ENCODE measurements at places on chromosomes 13 and 19. TPM values are rescaled to one million over a fixed set of nuclear protein-coding genes. Genes with fewer than 3 reads are reported as not detected.

- no peak for DNase-seq
Observed at GRCh38 chr19:1132552-1133383, 29.0 kb downstream of the GPX4 start.

The MED26 gene
- 4.9 TPM for total RNA-seq

DNA sequence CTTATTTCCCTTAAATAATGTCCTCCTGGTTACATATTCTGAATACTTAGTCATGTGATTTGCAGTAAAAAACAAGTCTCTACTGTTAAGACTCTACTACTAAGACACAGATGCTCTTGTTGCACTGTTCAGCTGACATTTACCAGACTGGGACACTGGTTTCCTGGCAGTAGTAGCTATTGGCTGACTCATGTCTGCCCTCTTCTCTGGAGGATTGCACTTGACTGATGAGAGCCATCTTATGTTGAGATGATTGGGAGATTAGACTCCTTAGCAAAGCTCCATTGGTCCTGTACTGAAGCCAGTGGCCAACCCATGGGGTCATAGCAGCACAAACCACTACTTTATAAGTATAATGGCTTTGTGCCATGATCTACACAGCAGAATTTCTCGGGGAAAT, 1672.6 kb upstream of the PCDH20 start:
- DNase-seq, result no peak

- no peak for DNase-seq
Observed at GRCh38 chr13:64997438-64997837, 2232.7 kb downstream of the PCDH9 start.

Data from body of pancreas (tissue), 4 donors.